Hepatocyte (in vitro differentiated cells): ENCODE measurements at places on chromosomes 3 and 15.

- no peak for DNase-seq
Observed at GRCh38 chr15:63938486-63939061, 104.8 kb upstream of the HERC1 start.

- no peak for DNase-seq
Observed at GRCh38 chr3:102195198-102195948, 239.4 kb upstream of the ZPLD1 start.

- peak; percentile 88 for DNase-seq
Observed at GRCh38 chr15:74196175-74196574, 6.4 kb downstream of the STRA6 start.

DNA sequence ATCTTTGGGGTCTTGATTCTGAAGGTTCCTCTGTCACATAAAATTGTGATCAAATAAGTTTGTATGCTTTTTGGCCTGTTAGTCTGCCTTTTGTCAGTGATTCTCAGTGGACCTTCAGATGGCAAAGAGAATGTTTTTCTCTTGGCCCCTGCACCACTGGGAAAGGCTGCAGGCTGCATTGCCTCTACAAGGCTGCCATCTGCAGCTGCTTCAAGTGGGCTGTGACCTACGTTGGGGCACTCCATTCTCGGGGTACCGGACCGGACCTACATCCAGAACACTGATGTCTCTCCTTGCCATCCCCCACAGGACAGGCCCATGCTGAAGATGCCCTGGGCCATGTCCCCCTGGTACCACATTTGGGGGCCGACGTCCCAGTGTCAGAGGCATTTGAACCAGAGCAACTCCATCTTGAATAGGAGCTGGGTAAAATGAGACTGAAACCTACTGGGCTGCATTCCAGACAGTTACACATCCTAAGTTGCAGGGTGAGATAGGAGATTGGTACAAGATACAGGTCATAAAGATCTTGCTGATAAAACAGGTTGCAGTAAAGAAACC lies 37.5 kb upstream of the MFGE8 start:
- DNase-seq, result no peak

GRCh38 chr15:52200831-52201365 lies 9.7 kb upstream of the GNB5 start:
- DNase-seq, result no peak

DNA sequence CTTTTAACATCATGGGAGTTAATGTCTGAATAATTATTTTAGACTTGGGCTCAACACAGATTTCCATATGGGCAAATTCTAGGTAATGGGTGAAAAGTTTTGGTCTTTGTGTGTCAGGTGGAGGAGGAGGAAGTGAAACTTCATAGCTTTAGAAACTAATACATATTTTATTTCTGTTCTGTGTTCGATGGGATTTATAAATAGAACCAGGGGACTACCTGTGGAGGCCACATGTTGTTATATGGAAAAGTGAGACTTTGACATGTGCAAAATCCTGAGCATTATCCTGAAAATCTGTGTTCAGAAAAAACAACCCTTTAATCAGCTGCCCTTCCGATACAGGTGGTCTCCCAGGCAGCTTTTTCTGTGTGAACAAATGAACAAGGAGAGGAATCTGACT lies 209.5 kb downstream of the SOX2 start:
- DNase-seq, result no peak

- DNase-seq, result no peak
Observed at GRCh38 chr3:79473993-79474392, 293.8 kb downstream of the ROBO1 start.

DNA sequence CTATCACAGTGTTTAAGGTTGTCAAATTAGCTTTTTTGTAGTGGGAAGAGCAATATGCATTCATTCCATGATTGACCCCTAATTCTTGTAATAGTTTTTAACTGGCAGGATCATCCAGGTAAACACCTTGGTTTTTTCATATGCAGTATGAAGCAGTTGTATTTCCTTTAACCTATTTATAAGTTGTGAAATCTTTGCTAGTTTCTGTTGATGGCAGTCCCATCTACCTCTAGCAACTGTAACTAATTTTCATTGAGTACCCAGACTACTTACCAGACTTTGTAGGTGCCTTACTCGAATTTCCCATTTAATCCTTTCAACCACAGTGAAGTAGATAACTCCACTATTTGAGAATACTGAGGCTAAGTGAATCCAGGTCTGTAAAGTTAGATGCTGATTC lies 6.1 kb downstream of the FXR1 start:
- no peak for DNase-seq
